ENCODE measurements at places on chromosomes 12 and 14.

DNA sequence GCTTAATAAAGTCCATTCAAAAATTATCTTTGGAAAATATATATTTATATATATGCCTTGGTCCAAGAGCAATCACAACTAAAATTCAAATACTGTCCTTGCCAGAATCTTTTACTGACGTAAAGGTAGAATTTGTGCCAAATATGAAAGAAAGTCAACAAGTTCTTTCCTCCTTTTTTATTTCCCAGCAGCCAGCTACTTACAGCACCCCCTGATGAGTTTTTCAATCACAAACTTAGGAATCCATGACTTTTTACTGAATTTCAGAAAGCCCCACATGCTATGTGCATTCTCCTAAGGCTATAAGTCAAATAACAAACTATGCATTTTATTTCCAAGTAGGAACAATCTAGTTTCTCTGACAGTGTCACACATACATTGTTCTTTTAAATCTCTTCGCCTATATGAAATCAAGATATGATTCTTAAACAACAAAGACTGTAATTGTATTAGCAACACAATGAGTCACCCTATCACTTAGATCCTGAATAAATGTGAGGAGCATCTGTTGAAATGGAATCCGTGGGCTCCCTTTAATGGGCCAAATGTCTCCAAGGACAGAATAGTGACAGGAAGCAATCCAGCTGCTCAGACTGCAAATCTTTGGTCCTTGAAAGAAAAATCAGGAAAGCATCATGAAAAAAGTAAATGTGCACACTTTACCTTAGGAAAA is 271.4 kb downstream of the DUSP6 start:
- DNase-seq: no peak

- DNase-seq: no peak
Observed at GRCh38 chr12:104649217-104649824, 192.6 kb downstream of the CHST11 start.

DNA sequence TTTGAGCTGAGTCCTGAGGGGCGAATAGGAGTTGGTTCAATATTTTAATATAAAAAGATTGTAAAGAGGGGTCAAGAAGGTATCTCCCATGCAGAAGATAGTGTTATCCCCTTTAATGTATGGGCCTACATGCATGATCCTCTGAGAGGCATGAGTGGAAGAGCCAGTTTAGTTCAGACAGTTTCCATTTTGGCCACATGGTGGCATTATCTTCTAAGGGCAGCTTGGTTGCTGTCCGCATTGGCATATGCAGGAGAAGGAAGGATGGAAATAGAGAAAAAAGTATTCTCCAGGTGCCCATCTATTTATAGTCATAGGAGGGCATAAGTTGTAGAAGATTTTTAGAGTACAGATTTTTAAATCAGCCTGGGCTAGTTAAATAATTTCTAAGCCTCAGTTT is 5.4 kb downstream of the SAMD4A start:
- no peak for DNase-seq

DNA sequence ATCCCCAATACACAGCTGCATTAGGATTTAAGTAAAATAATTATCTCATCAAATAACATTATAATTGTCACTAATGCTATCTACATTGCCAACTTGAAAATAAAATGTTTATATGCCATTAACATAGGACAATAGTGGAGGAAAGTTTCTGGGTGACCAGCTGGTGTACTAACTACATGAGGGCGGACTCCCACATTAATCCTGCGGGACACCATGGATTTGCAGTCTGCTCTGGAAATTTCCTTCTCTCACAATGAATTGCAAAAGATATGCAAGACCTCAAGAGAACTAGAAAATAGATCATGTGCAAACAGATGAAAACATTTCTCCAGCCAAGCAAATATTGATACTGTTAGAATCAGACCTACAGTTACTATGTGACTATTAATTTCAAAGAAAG is 390.1 kb downstream of the NAV3 start:
- DNase-seq: no peak

- no peak for DNase-seq
Observed at GRCh38 chr14:20568393-20568792, 7.5 kb upstream of the RNASE9 start.

DNA sequence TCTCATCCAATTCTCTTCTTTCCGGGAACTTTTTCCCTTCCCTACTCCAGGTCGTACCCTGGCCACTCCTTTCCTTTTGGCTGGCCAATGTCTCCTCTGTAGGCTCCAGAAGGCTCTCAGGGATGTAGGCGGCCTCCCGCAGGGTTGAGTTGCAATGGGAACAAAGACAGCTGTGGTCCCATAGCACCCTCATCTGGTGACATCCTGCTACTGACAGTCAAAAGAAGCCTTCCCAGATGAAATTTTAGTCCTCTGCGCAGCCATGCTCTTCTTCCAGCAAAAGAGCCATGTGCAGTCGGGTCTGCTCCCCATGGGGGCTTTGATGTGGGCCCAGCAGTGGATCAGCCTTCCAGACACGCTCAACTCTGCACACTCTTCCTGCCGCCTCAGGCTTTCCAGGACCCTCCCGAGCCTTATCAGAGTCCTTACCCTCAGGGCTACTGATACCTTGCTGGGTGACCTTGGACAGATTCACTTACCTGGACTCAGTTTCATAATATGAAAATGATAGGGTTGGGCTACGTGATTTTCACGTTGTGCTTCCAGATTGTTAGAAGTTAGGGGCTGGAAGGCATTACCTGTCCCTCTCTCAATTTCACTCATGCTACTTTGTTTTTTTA is 5.5 kb upstream of the CELA1 start:
- peak; percentile 9 for DNase-seq

DNA sequence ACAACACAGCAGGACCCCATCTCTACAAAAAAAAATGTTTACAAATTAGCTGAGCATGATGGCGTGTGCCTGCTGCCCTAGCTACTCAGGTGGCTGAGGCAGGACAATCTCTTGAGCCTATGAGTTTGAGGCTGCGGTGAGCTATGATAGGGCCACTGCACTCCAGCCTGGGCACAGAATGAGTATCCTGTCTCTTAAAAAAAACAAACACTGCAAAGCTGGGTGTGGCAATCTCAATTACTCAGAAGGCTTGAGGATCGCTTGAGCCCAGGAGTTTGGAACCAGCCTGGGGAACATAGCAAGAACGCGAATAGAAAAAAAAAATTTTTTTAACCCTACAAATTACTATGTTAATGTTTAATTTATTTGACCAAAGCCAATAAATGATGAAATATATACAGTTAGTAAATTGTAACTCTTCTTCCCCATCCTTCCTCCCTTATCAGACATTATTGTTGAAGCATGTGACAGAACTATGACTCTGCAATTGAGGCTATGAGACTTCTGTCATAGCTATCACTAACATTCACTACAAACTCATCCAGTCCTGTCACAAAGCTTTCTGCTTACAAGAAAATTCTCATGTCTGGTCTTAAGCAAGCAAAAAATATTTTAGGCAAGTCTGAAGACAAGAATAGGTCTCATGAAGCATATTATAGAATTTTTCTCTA is 9.8 kb downstream of the BTBD7 start:
- no peak for DNase-seq

DNA sequence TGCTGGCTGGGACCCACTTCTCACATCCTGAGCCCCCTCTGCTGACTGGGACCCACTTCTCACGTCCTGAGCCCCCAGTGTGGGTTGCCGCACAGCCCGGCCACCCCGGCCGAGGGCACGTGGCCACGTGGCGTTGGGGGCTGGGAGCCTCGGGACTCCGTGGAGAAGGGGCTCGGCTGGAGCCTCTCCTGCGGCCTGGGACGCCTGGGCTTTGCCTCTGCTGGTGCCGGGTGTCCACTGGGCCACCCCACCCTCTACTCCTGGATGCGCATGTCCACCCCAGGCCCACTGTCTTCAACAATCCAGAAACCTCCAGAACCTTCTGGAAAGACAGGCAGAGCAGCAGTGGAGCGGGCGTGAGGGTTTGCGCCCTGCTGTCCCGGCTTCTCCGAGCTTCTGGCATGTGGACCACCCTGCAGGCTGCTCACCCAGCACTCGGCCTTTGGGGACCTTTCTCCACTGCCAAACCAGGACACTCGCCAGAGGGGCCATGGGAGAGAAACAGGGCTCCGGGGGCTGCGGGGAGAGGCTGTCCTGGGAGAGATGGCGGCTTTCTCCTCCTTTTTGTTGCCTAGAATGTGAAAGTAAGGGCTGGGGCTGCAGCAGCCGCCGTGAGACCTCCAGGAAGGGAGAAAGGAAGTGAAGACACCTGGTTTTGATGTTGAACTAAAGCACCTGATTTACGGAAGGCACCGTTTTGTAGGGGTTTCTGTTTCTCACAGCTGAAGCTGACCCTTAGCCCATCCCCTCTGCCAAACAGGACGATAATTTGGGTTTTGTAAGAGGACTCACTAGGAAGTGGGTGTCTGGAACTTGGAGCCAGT is 30.0 kb downstream of the NOC4L start:
- no peak for DNase-seq

DNA sequence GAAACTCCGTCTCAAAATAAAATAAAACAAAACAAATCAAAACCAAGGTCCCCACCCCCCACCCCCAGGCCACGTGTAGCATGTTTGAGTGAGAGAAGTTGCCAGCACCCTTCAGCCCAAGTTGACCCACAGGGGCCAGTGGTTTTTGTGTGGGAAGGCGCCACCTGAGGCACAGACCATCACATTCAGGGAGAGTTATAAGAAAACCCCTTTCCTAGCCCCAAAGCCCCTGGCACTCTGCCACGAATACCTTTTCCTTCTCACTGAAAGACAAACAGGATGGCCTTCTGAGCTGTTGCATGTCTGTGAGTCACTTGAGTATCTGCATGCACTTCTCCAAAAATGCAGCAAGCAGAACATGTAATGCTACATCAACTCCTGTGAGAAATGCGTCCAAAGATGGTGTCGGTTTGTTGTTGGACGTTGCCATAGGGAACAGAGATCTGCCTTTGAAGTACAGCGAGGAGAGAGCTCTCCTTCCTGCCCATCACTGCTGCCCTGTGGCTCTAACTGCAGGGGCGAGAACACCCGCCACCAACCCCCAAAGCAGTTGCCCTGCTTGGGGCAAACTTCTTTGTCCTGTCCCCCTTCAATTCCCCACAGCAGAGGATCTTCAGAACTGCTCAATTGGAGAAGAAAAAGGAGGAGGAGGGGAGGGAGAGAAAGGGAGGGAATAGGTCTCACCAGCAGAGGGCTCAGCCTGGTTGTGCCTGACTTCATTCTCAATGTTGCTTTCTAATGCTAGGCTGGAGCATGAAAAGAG is 2.7 kb upstream of the TRAF3 start:
- peak; percentile 38 for DNase-seq

DNA sequence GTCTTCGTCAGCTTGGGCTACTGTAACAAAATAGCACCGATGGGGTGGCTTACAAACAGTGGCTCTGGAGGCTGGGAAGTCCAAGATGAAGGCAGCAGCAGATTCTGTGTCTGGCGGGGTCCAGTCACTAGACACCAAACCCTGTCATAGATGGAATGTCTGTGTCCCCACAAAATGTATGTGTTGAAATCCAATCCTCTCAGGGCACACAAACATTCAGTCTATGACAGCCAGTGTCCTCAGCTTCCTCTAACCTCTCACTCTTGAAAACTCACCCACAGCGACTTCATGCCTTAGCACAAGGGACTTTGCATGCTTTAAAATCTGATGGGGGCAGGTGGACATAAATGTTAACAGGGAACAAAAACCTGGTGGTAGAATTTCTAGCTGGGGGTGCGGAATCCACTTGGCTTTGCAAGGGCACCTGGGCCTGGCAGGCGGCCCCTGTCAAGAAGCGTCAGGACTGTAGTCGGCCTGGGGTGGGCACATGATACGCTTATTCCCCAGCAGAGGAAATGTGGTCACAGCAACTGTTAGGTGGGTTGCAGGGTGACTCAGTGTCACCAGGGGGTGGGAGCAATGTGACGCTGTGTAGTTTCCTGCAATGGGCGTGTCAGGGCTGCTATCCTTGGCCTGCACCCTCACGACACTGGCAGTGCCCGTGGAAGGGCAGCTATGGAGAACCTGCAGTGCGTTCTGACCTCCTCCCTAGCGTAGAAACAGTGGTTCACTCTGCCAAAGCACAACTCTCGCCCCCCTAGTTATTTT is 17.7 kb downstream of the RIN3 start:
- DNase-seq: peak; percentile 36

- no peak for DNase-seq
Observed at GRCh38 chr14:76518366-76518765, 142.4 kb downstream of the ESRRB start.

- DNase-seq: peak; percentile 75
Observed at GRCh38 chr14:99605299-99605961, 1.4 kb upstream of the CCDC85C start.

DNA sequence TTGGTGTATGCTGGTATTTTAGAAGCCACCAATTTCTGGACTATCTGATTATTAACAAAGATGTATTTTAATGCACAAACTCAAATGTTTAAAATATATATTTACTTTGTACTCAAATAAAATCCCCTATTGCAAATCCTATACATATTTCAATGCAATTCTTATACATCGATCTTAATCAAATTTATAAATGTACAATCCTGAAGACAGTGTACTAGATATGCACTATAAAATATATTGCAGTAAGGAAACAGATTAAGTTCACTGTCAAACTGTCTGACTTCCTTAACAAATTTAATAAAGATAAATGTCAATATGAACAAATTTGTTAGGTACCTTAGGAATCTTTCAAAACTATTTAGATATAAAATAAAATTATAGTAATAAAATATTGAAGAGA is 43.9 kb downstream of the FOXA1 start:
- no peak for DNase-seq

DNA sequence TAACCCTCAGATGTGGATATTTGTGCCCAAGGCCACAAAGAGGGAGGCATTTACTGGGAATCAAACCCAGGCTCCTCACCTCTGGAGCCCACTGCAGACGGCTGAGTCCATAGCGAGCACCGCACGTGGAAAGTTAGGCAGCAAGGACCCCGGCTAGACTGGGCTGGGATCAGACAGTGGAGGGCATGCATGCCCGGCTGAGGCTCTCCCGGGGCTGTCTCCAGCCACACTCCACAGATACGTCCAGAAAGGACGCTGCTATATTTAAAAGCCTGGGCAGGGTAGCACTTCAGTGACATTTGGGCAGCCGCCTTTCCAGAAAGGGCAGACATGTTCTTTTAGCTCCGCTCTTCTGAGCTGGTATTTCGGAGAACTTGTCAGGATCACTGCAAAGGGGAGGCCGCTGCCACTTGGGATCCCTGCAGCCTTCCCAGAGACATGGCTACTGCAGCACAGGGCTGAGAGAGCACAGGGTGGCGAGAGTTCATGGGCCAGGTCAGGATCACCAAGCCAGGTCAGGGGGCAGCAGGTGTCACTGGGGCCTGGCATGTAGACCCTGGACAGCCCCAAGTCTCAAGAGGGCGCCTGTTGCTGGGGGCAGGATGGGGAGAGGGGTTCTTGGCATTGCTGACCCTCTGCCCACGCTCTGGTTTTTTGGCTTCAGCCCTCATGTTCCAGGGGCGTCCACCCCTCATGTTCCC is 121.7 kb downstream of the PHETA1 start:
- DNase-seq: no peak

DNA sequence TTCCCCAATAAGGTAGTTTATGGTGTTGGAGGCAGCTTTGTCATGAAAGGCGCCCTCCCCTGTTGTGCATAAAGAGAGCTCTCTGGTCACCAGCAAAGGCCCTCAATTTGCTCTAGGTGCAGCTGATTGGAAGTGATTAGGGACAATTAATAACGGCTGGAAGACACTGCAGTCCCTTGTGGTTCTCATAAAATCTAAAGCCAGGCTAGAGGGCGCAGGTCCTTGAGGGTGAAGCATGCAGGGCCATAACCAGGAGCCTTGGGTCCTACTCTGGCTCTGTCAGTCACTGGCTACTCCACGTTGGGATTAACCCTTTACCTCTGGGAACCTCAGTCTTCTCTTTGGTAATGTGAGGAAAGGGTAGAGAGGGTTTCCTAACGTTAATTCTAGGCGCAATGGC is 1.9 kb downstream of the DAAM1 start:
- no peak for DNase-seq
